Cerebellar nuclear complex (tissue), 1 donor: ENCODE measurements at places on chromosomes 2 and 18.

DNA sequence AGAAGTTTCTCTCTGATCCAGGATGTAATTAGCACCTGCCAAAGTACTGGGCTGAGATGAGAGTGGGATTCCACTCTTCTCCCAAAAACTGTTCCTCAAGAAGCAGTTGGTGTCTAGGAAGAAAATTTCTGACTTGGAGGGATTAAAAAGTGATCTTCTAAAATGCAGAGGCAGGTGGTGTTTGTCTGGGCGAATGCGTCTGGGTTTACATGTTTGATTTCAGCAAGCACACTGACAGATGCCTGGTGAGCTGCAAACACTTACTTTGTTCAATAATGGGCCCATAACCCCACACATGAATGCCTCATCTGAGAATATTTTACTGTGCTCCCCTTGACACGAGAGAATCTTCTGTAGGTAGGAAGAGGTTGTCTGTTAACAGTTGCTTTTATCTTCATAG, 24.3 kb upstream of the KCNF1 start:
- DNase-seq: no peak

- no peak for DNase-seq
Observed at GRCh38 chr18:77478646-77479442, 229.2 kb downstream of the GALR1 start.

DNA sequence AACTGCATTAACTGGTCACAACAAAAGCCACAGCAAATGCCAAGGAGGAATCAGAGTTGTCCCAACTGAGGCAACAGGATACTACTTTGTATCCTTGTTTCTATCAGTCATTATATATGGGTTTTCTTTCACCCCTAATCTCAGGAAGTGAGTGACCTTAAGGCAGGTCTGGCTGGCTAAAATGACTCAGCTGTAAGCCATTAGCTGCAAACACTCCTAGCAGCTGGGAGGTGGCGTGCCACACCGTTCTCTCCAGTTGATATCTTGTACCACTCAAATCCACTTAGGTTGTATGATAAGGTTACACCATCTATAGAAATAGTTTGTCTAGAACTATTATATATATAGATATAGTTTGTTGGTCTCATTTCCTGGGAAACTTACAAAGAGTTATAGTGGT, 171.1 kb upstream of the MC4R start:
- DNase-seq: no peak

- DNase-seq: no peak
Observed at GRCh38 chr2:204114295-204115136, 178.0 kb downstream of the ICOS start.

GRCh38 chr2:127410871-127411652, 7.2 kb upstream of the PROC start:
- no peak for DNase-seq

DNA sequence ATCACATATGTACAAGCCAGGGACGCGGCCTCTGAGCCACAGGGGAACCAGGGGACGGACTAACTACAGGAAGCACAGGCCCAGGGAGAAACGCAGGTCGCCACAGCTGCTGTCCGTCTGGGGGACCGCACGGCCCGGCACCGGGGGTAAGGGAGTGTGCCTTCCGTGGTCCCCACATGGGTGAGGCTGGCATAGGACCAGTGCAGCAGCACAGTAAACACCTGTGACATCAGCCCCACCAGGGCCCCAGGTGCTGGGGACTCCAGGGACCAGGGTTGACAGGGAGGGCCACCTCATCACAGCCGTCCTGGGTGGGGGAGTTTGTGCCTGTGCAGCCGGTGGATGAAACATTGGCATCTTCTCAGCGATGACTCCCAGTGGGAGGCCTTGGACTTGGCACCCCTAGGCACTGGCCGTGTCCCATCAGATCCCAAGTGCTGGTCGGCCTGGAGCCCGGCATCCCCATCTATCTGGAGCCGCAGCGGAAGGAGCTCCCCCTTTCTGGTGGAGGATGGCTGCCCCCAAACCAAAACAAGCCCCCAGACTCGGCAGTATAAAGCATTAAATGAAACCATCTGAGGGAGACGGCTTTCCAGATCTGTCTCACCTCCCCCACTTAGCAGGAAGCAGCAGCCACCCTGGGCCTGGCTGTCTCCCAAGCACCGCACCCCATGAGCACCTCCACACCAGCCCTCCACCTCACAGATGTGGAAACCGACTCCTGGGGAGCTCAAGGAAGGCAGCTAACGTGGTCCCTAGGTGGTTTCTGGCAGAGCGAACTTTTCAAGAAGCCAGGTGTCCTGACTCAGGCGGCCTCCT, 22.5 kb downstream of the AQP12A start:
- no peak for DNase-seq

DNA sequence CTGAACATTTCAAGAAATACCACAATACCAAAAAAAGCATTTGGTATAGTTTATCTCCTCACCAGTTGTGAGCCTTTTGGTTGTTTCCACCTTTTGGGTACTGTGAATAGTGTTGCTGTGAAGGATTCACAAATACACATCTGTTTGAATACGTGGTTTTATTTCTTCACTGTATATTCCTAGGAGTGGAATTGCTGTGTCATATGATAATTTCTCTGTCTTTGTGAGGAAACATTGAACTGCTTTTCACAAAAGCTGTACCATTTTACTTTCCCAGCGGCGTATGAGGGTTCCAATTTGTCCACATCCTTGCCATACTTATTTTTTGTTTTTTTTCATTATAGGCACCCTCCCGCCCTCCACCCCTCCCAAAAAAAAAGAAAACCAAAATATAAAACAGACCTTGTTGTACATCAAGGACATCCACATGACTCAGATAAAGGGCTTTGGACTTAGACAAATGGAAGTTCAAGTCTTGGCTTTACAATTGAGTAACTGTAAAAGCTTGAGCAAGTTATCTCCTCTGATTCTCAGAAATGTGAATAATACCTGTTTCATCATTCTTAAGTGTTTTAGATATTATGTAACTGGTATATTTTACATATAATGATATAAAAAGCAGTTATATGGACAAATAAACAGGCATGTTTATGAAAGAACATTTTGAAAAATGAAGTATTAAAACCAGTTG, 19.0 kb downstream of the UBE2E3 start:
- DNase-seq: no peak

DNA sequence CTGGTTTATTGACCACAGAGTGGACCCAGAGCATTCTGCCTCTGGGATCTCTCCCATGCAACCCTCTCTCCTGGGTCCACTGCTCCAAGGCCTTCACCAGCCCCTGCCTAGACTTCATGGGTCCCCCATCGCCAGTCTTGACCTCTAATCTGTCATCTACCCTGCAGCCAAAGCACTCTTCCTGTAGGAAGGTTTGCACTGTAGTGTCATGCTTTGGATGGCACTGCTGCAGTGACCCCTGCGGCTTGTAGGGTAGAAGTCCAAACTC, 41.7 kb downstream of the MYO7B start:
- no peak for DNase-seq

- no peak for DNase-seq
Observed at GRCh38 chr2:170928036-170928823, 823 bp upstream of the GORASP2 start.
